ENCODE measurements at places on chromosomes 16 and 17. TPM values are rescaled to one million over a fixed set of nuclear protein-coding genes. Genes with fewer than 3 reads are reported as not detected.

DNA sequence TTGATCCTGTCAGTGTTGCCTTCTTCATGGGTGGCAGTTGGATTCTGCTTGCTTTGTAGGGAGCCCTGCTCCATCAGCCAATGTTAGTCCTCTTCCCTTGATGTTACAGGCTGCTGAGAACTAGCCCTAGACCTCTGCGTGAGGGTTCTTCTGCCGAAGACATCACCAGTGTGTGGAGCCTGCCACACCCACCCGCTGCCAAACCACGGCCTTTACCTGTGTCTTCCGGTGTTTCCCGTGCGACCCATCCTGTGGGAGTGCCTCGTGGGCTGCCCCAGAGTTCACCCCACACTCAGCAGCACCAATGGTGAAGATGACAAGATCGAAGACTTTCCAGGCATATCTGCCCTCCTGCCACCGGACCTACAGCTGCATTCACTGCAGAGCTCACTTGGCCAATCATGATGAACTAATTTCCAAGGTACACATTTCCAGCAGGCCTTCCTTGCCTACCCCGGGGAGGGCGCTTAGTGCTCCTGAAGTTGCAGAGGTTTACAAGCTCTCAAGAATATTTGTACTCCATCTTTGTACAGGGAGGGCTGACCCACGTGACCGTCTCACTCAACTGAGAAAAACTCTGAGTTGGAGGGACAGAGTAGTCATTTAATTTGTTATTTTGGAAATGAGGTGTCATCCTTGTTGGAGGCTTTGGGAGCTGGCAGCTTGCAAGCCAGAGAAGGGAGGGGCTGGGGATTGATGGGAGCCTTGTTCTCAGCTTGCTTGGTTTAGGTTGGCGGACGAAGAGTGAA lies 21.8 kb downstream of the YPEL2 start:
- no peak for DNase-seq

Gene SYT17
- not detected for polyA plus RNA-seq

Gene ADAD2
- not detected for polyA plus RNA-seq

DNA sequence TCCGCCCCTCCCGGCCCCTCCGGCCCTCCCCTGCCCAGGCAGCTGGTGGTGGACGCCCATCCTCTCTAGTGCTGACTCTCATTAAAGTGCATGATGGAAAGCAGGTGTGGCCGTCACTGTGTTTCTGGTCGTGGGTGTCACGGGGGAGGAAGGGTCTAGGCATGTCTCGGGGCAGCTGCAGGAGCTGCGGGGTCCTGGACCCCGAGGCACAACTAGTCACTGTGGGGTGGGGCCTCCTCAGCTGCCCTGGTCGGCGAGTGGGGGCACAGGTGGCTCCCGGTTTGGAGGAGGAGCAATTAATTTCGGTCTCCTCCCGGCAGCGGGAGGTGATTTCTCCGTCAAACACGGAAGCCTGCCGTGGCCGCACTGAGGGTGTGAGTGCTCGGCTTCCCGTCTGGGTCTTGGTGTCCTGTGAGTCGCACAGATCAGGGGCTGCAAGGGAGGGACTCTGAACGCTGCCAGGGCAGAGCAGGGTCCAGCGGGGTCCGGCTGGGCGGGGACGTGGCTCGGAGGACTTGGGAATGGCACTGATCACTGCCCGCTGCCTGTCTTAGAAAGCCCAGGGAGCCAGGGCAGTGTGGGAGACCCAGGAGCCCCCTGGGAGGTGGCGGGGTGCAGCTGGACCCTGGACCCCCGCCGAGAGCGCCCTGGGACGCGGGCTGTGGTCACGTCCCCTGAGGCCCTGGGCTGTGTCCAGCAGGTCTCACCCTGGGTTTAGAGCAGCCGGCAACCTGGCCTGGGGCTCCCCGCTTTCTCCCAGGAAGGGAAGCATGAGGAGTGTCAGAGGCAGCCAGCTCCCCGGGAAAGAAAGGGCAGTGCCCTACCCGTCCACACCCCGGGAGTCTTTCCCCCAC lies 3.3 kb downstream of the TPSD1 start:
- no peak for DNase-seq

GRCh38 chr17:77287432-77288068 lies 146.8 kb downstream of the SEC14L1 start:
- DNase-seq, result peak; percentile 94

GRCh38 chr17:33377837-33378595 lies 84.9 kb upstream of the ASIC2 start:
- no peak for DNase-seq

Gene HEATR9
- not detected for polyA plus RNA-seq

Gene QRICH2
- 4.7 TPM for polyA plus RNA-seq

GRCh38 chr16:80051040-80051439 lies 450.5 kb upstream of the MAF start:
- DNase-seq, result no peak

- DNase-seq, result peak; percentile 80
Observed at GRCh38 chr16:89155184-89155679, 16.3 kb upstream of the CDH15 start.

Gene CCT6B
- 0.72 TPM for polyA plus RNA-seq

DNA sequence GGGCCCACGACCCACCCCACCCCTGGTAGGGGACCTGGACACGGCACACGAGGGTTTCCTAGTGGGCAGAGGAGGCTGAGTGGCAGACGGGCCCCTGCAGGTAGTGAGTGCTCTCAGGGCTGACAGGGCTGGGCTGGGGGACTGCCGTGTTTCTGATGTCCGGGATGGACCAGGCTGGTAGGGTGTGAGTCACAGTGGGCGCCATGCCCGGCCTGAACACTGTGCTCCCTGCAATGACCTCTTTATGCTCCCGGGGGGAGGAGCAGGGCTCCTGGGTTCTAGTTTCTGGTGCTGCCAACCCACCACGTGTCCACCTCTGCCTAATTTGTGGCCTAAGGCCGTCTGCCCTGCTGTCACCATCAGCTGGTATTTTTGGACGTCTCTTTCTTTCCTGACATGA lies 26.3 kb downstream of the ARHGAP23 start:
- DNase-seq, result peak; percentile 80

Gene ZNF778
- 4.1 TPM for polyA plus RNA-seq

- DNase-seq, result no peak
Observed at GRCh38 chr16:87140211-87141200, 176.7 kb downstream of the C16orf95 start.

DNA sequence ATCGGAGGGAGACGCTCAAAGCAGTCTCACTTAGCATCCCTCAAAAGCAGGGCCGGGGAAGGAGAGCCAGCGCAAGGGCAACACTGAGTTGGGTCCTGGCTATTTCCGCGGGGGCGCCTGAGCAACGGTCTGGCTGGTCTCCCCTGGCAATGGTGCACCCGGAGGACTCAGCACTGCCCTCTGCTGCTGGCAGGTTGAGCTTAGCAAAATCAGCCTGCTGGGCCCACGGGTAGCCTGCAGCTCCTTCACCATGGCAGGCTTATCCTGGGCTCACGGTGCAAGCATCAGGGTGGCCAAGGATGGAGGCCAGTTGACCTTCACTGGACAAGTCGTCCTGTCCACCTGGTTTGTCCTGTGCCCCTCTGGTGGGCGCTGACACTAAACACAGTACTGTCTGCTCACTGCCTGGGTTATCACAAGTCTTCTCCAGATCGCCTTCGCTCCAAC lies 14.4 kb upstream of the ALDH3A1 start:
- DNase-seq, result peak; percentile 59

DNA sequence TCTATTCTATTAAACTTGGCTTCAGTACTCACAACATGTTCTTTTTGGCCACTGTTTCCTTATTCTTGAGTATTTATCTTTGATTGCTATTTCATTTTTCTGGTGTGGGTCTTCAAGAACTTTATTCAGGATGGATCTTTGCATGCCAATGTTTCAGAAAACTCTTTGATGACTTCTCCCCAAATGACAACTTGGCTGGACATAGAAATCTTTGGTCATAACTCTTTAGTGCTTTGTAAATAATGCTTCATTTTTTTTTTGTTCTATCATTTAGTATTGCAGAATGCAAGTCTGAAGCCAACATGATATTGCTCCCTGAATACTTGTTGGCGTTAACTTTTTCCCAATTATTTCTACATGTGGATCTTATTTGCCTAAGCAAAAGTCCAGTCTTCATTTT lies 103.6 kb upstream of the HS3ST2 start:
- DNase-seq, result no peak

Gene CBX2
- polyA plus RNA-seq, result 4.0 TPM

DNA sequence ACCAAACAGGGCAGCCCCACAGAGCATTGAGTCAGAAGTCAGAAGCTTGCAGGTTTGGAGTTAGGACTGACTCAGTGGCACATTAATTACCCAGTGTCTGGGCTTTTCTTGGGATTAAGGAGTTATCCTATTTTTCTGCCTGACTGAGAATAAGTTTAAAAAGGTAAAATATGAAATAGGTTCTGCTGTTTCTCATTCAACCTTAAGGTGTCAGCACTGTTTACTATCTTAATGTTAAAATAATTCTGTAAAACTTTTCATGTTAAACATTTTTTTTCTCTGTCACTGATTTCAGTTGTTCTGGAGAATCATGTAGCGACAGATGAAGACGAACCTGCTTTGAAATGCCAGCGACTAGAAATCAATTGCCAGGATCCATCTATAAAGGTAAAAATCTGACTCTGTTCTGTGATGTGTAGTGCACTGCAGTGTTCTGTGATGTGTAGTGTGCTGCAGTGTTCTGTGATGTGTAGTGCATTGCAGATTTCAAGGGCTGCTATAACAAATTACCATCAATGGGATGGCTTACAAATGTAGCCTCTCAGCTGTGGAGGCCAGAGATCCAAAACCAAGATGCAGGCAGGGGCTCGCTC lies 128.0 kb downstream of the LAT start:
- no peak for DNase-seq

Gene TAT
- polyA plus RNA-seq, result not detected

- peak; percentile 81 for DNase-seq
Observed at GRCh38 chr16:77816293-77816692, 27.9 kb downstream of the VAT1L start.

GRCh38 chr17:43018008-43018853 lies 4.0 kb downstream of the VAT1 start:
- no peak for DNase-seq

DNA sequence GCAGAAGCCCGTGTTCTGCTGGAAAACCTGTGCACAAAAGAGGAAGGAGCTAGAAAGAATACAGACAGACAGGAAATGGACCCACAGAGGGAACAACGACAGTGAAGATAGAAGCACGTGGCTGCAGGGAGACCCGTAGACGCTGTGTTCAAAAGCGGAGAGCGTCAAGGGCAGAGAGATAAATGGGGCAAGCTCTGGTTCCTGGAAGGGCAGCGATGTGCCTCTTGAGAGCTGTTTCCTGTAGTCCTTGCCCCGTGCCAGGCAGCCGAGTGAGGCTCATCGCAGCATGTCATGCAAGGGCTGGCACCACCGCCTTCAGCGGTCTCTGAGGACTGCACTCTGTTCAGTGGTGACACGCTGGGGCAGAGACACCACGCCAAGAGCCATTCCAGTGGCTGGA lies 43.6 kb upstream of the CACNG5 start:
- no peak for DNase-seq

- peak; percentile 49 for DNase-seq
Observed at GRCh38 chr16:88759245-88759975, 25.6 kb downstream of the PIEZO1 start.

Gene ORMDL3
- 68.9 TPM for polyA plus RNA-seq

DNA sequence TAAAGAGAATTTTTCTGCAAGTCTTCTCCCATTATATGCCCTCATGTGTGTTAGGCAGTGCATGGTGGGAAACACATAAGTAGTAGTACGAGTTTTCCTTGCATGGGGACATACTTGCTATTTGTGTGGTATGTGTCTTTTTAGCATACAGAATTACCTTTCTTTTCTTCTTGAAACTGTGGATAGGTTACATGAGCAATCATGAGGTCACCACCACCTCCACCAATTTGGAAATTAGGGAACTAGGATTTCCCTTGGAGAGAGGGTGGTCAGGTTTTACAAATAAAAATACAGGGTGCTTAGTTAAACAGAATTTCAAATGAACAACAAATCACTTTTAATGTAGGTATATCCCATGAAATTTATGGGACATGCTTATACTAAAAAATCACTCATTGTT lies 16.3 kb upstream of the AMZ2 start:
- no peak for DNase-seq

Gene MYH2
- polyA plus RNA-seq, result not detected

DNA sequence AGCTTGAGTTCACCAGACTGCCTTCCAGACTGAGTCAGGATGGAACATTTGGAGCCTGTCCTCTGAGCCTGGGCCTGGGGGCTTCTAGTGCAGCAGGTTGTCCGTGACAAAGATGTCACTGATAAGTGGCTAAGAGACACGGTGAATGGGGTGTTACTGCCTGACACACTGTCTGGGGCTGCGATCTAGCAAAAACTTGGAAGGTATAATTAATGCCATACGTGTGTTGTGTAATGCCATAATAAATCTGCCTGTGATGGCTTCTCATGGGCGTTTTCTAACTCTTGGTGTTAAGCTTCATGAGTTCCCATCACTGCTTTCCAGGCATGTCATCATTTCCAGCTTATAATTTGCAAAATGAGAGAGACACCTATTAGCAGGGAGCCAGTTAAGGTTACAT lies 215.4 kb downstream of the UTP18 start:
- DNase-seq, result no peak

- no peak for DNase-seq
Observed at GRCh38 chr16:48556243-48556912, 53.6 kb downstream of the N4BP1 start.

DNA sequence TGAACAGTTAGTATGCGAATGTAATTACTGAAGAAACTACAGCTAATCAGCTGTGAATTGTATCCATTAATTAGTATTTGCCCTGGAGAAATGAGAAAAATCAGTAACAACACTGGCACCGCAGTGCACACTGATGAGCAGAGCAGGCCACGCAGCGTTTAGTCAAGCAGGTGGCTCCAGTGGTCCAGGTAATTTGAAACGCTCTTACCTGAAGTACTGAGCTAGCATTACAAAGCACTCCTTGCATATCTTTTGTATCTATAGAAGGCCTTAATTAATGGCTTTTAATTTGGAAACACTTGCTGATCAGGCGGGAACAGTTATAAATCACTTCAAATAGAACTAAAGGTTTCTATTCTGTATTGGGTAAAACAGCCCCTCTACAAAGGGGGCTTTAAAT lies 76.4 kb downstream of the TOX3 start:
- DNase-seq, result no peak

Gene SRL
- 0.04 TPM for polyA plus RNA-seq

Gene KRT33B
- 0.22 TPM for polyA plus RNA-seq

GRCh38 chr16:11424118-11424460 lies 78.8 kb downstream of the RMI2 start:
- no peak for DNase-seq

Gene KRT20
- not detected for polyA plus RNA-seq

Gene TBX21
- polyA plus RNA-seq, result not detected

- DNase-seq, result no peak
Observed at GRCh38 chr17:50842506-50843149, 7.2 kb downstream of the WFIKKN2 start.

Gene CFAP97D1
- 0.03 TPM for polyA plus RNA-seq

Gene IGF2BP1
- 13.1 TPM for polyA plus RNA-seq

Gene CD300LG
- not detected for polyA plus RNA-seq

Gene MEIOC
- 0.37 TPM for polyA plus RNA-seq
